NCI-H748 treated with DMSO at 0.1 percent for 48 hours (cell line): ENCODE measurements at places on chromosomes 1 and 21.

DNA sequence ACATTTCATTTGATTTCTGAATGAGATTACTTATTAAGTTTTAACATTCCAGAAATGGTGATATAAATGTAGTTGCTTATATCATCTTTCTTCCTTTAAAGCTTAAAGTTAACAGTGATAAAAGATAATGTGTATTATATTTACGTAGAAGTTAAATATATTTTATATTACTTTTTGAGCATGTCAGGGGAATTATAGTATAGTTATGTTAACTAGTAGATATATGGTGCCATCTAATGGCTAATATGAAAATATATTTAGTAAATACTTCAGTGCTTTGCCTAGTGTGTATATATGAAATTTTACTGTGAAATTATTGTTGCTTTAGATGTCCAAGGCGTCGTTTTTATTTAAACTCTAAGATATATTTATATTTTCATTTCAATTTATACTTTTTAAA, 51.5 kb downstream of the SYT14 start:
- DNase-seq = peak; percentile 2

GRCh38 chr1:205451202-205451601, 4.6 kb downstream of the BLACAT1 start:
- no peak for DNase-seq

- DNase-seq = no peak
Measured at GRCh38 chr1:79585801-79586200, 579.3 kb upstream of the ADGRL4 start.

- no peak for DNase-seq
Measured at GRCh38 chr1:230145953-230146476, 79.0 kb downstream of the GALNT2 start.

- no peak for DNase-seq
Measured at GRCh38 chr1:55466373-55466772, 251.2 kb upstream of the USP24 start.

- DNase-seq = no peak
Measured at GRCh38 chr1:167706931-167707877, 14.6 kb upstream of the MPZL1 start.

DNA sequence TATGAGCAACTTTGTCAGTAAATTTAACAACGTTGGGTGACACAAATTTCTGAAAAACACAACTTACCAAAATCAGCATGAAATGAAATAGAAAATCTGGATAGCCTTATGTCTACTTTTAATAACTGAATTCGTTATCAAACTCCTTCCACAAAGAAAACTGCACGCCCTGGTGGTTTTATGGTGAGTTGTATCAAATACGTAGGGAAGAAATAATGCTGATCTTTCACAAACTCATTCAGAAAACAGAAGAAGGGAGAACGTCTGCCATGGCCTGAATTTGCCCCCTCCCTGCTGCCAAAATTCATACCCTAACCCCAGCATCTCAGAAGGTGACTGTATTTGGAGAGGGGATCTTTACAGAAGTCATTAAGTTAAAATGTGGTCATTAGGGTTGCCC, 50.0 kb upstream of the COL18A1 start:
- DNase-seq = no peak

DNA sequence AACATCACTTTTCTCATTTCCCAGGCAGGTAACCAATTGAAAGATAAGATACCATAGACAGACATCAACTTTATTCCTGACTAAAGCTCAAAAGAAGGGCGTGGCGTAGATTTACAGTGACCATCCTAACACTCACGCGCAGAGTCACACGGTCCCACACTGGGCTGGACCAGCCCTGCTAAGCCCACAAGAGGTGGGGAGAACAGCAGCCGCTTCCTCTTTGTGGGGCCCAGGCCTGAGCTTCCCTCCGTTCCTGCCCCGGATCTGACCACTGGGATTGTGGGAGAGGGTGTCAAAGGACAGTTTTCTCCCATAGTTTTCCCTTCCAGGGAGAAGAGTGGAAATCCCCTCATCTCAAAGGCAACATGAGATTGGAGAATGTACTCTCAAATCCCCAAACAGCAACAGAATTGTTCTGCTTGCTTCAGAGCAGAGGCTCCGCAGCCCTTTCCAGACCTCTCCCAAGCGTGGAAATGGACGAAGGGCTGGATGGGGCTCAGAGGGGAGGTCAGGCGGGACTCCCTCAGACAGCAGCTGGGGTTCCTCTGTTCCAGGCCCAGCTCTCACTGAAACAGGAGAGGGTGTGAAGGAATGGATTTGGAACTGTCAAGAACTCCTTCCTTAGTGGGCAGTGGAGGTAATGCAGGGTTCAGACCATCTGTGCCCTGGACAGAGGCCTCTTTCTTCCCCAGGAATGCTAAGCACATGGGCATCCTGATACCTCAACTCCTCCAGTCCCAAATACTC, 33.7 kb downstream of the L1TD1 start:
- no peak for DNase-seq

DNA sequence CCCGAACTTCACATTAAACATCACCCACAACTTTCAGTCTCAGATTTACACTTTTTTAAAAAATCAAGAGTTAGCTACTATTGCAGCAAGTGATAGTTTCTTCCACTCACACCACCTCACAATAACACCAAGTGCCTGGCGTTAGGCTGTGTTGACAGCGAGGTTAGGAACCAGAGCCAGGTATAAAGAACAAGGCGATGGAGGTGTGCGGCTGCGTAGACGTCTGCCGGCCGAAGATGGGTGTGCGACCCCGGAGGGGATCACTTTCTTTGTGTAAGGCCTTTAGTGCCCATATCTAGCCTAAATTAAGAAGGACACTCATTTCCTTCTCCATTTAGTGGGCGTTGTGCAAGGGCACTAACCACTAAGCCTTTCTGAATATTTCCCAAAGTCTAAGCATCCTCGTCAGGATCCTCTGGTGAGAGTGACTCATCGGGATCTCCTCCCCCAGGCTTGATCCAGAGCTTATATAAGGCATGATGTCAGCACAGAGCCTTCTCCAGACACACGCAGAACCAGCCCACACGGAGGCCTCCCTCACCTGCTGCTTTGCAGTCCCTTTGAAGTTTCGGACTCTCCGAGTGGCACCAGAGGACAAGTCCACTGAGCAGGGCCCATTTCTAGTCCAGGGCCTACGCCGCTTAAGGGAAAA, 11.8 kb downstream of the NHLH2 start:
- DNase-seq = no peak

GRCh38 chr21:36639769-36640168, 59.1 kb upstream of the SIM2 start:
- no peak for DNase-seq

- no peak for DNase-seq
Measured at GRCh38 chr1:14113271-14113670, 413.3 kb downstream of the PRDM2 start.

DNA sequence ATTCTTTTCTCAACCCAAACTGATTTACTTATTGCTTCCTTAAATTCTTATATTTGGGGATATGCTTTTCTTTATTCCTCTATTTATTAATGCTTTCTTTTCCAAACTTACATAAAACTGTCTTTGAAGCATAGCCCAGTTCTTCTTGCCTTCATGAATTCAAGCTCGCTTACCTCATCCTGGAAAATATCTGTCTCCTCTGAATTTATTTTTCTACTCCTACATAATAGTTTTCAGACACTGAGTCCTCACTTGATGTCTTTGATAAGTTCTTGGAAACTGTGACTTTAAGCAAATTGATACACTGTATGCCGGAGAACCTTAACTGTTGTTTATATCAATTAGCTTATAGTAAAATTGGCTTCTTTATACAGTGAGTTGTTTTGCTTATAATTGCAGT, 93.8 kb downstream of the ZFYVE9 start:
- DNase-seq = no peak

GRCh38 chr21:16974060-16974459, 538.8 kb upstream of the CXADR start:
- DNase-seq = no peak

GRCh38 chr21:38455403-38455802, 42.9 kb downstream of the ERG start:
- DNase-seq = no peak

DNA sequence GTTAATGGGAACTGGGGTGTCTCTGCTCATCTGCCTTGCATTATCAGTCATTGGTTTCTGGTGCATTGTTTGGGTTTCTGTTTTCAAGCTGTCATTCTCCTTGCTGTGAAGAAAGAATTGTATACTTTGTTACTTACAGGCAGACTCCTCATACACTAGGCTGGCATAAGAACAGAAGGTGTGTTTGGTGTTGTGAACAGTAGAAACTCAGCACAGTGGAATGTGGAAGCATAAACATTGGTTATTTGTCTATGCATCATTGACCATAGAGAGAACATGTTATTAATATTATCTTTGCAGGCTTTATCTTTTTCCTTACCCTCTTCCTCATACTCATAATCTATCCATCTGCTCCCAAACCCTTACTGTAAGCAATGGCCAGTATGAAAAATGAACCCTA, 18.2 kb downstream of the C1orf87 start:
- no peak for DNase-seq
